Putamen (tissue), 1 donor: ENCODE measurements at places on chromosomes 3 and 15.
A peak's percentile ranks its signal among the peaks of the same experiment; 100 is the strongest.

DNA sequence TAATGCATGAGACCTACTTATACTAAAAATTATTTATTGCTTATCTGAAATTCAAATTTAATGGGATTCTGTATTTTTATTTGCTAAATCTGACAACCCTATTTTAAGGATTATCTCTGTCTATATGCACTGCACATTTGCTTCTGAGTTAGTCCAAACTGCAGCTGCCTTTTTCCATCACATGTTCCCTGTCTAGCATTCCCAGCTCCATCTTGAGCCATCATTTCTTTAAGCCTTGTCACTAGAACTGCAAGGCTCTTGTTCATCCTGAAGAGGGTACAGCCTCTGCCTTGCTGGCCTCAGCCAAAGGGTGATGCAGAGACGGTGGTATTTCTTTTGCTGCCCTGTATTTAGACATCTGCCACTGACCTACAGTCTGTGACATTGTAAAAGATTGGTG is 125.8 kb upstream of the STT3B start:
- no peak for DNase-seq

GRCh38 chr15:85709250-85709649 is 85.5 kb downstream of the KLHL25 start:
- DNase-seq: no peak

GRCh38 chr3:3286014-3286413 is 106.5 kb upstream of the CRBN start:
- no peak for DNase-seq

DNA sequence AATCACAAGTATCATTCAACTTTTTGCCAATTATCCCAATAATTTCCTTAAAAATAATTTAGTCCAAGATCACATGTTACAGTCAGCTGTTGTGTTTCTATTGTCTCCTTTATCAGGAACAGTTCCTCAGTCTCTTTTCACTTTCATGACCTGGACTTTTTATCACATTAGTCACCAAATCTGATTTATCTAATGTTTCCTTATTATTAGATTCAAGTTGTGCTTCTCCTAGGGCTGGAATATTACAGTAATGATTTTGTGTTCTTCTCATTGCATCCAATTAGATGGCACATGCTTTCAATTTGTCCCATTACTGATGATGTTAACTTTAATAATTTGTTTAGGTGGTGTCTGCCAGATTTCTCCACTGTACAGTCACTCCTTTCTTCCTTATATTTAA is 66.3 kb upstream of the DCBLD2 start:
- DNase-seq: no peak

DNA sequence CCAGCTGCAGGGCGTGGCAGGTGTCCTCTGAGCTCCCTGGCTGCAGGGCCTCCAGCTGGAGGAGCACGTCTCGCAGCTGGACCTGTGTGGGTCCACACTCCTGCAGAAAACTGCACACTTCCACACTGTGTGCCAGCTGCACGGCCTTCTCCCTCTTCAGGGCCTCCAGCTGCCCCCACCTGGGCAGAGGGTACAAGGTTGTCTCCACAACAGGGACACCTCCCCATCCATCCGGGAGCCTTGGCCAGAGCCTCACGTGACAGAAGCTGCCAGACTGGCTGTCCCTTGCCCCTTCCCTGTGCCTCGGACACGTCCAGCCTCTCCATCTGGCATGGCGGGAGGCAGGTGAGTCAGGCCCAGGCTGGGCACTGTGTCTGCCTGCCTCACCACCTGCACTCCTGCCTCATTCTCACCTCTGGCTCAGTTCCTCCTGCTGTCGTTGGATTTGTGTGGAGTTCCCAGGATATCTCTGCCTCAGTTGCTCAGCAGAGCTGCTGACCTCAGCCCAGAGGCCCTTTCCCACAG is 14.5 kb downstream of the SPTBN5 start:
- no peak for DNase-seq

DNA sequence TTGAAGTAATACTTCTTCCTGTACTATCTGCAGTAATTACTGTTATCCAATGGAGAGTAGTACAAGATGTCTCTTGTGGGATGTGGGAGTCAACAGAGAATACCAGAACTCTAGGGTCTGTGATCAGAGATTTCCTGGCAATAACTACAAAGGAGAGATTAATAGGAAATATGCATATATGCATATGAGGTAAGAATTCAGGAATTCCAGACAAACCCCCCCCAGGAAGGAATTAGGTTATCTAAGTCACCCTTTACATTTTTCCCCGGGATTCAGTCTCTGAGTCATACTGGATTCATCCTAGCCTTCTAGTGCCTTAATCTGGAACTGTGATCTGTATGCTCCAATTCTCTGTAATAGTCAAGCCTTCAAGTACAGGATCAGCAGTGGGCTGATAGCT is 49.4 kb downstream of the GTF2E1 start:
- no peak for DNase-seq

- no peak for DNase-seq
These were observed 499.4 kb upstream of the MDFIC2 start for GRCh38 chr3:70811880-70812279.

DNA sequence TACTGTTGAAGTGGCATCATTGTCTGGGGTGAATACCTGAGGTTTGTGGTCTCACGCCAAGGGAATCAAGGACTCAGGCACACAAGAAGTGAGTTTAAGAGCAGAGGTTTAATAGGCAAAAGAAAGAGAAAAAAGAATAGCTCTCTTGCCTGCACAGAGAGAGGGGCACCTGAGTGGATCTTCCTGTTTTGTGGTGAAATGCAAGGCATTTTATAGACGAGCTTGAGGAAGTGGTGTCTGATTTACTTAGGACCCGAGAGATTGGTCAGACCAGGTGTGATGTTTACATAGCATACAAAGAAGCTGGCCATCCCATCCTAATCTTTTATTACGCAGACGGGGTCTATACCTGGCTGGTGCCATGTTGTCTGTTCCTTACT is 13.2 kb downstream of the CCR5 start:
- no peak for DNase-seq

GRCh38 chr3:73136941-73137340 is 75.5 kb downstream of the EBLN2 start:
- DNase-seq: no peak

- no peak for DNase-seq
These were observed 64.6 kb downstream of the CPN2 start for GRCh38 chr3:194286375-194287146.

DNA sequence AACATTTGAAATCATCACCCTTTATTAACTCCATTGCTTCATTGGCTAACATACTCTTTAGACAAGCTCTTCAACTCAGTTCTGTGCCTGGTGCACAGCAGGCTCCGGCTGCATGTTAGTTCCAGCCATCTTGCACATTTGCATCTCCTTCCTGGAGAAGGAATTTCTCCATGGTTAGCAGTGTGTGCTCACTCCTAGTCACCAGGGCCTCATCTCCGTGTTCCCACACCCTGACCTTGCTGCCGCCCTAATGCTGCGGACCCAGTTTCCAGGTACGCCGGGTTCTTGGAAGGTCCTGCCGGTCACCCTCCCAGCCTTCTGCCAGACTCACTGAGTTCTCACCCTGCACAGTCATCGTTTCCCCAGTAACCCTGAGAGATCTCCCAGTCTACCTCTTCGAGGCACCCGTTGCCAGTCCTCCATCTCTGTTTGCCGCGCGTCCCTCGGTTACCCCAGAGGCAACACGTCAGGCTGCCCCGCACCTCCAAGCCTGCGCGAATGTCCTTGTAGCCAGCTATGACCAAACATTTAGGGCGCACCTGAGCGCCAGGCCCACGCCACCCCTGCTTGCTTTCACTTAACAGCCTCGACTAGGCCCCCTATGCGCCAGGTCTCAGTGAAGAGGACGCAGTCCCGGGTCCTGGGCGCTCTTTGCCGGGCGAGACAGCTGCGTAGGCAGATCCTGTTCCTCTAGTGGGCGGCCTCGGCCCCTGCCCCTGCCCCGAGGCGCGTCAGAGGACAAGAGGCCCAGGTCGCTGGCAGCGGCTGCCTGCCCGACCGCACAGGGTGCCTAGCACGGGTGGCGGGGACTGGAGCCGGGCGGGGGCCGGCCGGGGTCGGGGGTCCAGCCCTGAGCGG is 747 bp upstream of the ZNF592 start:
- peak; percentile 61 for DNase-seq

DNA sequence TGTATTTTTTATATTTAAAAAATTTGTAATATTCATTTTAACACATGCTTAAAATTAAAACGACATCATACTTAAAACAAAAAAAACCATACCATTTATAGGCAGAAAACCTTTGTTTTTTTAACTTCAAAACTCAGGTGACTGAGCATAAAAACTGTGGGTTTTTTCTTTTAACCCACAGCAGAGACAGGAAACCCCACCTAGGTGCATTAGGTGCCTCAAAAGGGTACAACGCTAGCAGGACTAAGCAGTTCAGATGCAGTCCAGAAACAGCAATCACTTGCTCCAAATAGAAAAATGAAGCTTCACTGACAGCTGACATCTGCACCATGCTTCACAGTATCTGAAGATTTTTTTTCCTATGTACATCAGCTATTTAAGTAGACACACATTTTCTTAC is 52.3 kb downstream of the GLB1 start:
- DNase-seq: no peak

DNA sequence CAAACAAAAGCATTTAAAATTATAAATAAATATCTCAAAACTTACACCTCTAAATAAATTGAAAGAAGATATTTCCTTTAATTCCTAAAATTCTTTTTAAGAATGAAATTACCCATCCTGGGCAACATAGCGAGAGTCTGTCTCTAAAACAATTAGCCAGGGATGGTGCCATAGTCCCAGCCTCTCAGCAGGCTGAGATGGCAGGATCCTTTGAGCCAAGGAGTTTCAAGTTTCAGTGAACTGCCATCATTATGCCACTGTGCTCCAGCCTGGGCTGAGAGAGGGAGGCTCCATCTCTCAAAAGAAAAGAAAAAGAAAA is 25.4 kb downstream of the AADAC start:
- no peak for DNase-seq

DNA sequence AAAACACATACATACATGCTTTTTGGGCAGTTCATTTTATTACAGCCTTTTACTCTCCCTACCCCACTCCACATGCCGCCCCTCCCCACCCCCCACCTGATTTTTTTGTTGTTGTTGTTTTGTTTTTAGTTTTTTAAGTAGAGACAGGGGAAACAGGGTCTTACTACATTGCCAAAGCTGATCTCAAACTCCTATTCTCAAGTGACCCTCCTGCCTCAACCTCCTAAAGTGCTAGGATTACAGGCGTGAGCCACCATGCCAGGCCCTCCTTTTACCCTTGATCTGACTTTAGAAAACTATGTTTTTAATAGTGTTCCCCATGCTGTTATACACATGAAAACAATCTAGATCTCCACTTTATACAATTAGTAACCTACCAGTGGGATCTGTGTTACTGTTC is 14.8 kb downstream of the PDE12 start:
- DNase-seq: no peak

- DNase-seq: no peak
These were observed 162.8 kb upstream of the ZNF385D start for GRCh38 chr3:21913791-21914190.

GRCh38 chr3:137988152-137988551 is 21.8 kb upstream of the CLDN18 start:
- DNase-seq: no peak

GRCh38 chr15:40846841-40847222 is 3.0 kb downstream of the SPINT1 start:
- DNase-seq: no peak

DNA sequence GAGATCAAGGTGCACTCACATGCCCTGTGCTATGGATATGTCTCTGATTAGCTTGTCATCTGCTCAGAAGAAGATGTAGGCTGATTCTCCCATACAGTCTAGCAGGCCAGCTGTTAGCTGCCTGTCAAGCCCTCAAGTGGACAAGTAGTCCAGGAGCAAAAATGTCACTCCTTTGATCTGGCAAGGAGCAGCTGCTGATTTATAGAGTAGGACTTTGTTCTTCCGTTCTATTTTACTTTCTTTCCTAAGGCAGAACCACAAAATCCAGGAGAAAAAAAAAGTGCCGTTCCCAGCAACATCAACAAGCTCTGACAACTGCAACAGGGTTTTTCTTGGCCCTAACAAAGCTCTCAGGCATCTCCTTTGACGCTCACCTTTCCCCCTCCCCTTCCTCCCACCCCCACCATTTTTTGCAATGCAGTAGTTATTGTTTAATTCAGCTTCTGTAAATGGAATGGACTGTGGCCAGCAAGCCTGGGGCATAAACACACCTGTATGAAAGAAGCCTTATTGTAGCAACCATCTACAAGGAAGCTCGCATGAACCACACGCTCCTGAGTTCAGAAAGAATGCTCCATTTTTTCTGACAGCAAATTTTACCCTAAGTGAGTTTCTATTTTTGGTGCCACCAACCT is 196.3 kb downstream of the MEIS2 start:
- DNase-seq: no peak

GRCh38 chr15:86571873-86572272 is 492.2 kb downstream of the AGBL1 start:
- DNase-seq: no peak

- no peak for DNase-seq
These were observed 42.0 kb upstream of the SKOR1 start for GRCh38 chr15:67783303-67783702.

DNA sequence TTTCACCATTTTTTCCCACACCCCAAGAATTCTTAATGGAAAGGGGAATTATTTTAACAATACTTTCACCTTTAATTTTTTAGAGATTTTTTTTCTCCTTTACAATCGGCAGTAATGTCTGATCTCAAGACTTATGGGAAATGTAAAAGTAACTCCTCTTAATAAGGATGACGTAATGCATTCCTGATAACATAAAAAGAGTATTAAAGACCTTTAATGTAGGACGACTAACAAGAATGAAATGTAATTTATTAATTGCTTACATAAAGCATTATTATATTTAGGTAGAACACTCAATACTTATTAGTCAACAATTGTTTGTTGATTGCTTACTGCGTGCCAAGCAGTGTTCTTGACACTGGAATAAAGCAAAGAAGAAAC is 416.8 kb upstream of the NAALADL2 start:
- DNase-seq: no peak

DNA sequence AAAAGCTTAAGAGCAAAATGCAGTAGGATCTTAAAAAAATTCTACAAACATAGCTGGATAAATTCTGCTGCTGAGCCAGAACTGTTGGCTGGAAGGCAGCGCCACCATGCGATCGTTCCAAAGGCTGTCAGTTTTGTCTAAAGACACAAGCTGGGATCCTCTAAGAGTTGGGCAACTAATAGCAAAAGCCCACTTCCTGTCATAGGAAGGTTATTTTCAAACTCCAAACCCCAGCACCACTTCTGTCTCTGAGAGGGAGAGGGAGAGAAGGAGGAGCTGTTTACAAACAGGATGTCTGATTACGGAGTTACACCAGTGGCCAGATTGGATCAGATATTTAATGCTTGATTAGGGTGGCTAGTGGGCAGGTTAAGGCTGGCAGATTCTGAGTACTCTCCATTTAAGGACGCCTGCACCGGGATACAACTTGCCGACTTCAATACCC is 44.0 kb downstream of the EIF4E3 start:
- peak; percentile 65 for DNase-seq

DNA sequence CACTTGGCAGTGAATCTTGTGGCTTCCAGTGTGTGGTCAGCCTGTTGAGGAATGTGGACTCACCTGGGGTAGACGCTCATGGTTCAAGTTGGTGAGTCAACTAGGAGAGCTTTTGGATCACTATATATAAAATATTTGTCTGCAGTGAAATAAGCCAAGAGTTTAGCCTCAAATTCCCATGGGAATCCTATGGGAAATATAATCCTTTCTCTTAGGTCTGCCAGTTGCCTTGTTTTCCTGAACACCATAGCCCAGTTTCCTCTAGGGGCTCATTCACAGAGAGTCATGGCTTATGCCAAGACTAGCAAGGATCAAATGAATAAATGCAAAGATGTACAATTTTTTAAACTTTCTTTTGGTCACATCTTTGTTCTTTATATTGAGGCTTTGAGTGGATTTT is 100.1 kb upstream of the NPHP3 start:
- no peak for DNase-seq

- no peak for DNase-seq
These were observed 68.0 kb downstream of the TFG start for GRCh38 chr3:100777271-100777670.
